ENCODE measurements at places on chromosomes 2 and 18.

DNA sequence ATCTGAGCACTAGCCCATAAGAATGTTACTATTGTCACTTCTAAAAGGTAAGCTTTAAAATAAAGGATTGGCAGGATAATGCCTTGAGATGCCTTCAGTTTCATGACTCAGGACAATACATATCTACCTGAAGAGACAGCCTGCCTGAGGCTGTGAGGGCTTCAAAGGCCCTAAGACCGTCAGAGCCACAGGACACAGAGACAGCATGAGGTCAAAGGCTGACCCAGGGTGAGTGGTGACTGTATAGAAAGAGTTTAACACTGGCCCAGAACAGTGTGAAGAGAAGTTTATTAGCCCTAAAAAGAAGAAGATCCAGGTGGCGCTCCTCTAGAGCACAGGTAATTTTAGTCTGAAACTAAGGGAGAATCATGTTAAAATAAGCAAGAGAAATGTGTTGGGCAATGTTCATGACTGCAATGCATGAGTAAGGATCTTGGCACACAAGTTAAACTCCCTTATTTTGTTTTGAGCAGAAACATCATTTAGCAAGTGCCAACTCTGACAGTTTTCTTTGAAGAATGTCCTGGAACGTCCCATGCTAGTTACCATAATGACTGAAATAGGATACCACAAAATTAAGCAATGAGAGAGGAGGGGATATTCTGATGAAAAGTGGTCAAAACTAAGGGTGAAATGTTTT lies 78.1 kb upstream of the FAM110C start:
- no peak for DNase-seq

- DNase-seq: no peak
These were observed 142.0 kb upstream of the UNC80 start for GRCh38 chr2:209629597-209629996.

DNA sequence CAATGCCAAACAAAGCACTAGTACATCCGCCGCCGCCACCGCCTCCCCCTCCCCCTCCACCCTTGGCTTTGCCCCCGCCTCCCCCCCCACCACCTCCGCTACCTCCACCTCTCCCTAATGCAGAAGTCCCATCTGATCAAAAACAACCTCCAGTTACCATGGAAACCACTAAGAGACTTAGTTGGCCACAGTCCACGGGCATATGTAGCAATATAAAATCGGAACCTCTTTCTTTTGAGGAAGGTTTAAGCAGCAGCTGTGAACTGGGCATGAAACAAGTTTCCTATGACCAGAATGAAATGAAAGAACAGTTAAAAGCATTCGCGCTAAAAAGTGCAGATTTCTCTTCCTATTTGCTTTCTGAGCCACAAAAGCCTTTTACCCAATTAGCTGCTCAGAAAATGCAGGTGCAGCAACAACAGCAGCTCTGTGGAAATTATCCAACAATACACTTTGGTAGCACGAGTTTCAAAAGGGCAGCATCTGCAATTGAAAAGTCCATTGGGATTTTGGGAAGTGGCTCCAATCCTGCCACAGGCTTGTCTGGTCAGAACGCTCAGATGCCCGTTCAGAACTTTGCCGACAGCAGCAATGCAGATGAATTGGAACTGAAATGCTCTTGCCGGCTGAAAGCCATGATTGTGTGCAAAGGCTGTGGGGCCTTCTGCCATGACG lies 168.0 kb downstream of the ASXL3 start:
- no peak for DNase-seq

- DNase-seq: no peak
These were observed 48.7 kb downstream of the SPTBN1 start for GRCh38 chr2:54504866-54505265.

DNA sequence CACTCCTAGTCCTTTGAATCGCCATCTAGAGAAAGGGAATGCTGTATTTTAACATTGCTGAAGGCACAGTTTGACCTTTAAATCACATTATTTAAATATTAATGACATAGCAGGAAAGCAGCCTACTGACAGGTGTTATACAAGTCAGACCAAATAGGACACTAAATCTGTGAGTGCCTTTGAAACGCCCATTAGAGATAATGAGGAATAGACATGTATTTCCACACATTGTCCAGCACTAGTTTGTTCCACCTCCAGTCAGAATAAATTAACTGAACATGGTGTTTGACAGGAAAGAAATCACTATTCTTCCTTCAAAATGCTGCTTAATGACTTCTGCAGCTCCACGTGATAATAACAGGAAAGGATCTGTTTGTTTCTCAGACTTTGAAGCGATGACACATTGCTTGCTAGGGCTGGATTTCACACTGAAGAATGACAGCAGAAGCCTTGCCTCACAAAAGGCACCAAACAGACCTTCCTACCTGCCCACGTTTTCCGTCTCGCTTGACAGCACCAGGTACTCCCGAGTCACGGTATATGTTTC lies 90.5 kb upstream of the DDX18 start:
- no peak for DNase-seq

- DNase-seq: no peak
These were observed 108.3 kb downstream of the ARL6IP6 start for GRCh38 chr2:152826581-152827279.

Data from stimulated activated CD8-positive, alpha-beta memory T cell treated with anti-CD3 and anti-CD28 coated beads, Interleukin-4, amount 100 ng/mL, for 1 hour (primary cell).